D721Med (cell line): ENCODE measurements at places on chromosomes 5 and 9.

GRCh38 chr9:37407468-37407867, 15.0 kb upstream of the GRHPR start:
- DNase-seq = no peak

DNA sequence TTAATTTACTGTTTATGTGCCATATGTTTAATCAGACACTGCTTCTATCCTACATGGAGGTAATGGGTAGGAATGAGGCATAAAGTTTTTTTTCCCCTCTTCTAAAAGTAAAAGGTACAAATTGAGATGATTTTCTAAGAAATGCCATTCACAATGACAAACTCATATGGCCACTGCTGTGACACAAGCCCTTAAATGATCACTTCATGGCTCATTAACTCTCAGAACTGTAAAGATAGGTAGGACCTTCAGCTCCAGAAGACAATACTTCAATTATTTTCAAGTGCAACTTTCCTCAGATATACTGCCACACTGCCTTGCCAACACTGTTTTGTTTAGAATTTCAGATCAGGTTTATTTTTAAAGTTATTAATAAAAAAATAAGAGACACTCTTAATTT, 362.9 kb upstream of the ZNF608 start:
- DNase-seq = no peak

- DNase-seq = no peak
Measured at GRCh38 chr5:122126177-122126755, 3.1 kb upstream of the ZNF474 start.

DNA sequence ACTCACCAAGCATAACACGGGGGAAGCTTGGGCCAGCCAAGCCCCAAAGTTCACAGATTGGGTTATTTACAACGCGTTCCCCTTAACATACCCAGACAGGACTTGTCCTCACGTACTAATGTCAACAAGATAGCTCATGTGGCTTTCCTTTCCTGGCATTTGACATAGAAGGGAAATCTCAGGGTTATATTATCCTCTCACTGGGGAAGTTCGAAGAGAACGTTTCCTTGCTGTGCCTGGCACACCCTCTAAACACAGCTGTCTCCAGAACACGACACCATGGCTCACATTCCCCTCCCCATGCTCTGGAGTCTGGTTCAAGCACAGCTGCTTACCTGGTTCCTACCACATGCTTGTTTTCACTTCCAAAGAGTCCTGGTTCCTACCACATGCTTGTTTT, 46.8 kb upstream of the OTULINL start:
- DNase-seq = no peak

DNA sequence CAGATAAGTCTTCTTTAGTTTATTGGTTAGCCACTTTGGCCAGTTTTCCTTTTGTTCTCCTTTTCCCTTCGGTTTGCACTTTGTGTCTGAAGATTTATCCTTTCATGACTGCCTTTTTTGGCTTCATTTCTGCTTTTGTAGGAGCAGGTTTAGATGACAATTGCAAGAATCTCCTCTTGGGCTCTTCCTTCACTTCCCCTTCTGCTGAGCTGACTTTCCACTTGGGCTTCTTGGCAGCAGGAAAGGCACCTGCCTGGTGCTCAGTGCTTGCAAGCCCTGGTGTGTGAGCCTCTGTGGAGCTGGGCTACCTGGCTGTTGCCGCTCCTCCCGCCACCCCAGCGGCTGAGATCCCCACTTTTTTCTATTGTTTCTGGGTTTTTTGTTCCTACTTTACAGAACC, 7.3 kb downstream of the CCDC112 start:
- no peak for DNase-seq

- DNase-seq = no peak
Measured at GRCh38 chr5:14479143-14479696, 102.4 kb upstream of the OTULINL start.

DNA sequence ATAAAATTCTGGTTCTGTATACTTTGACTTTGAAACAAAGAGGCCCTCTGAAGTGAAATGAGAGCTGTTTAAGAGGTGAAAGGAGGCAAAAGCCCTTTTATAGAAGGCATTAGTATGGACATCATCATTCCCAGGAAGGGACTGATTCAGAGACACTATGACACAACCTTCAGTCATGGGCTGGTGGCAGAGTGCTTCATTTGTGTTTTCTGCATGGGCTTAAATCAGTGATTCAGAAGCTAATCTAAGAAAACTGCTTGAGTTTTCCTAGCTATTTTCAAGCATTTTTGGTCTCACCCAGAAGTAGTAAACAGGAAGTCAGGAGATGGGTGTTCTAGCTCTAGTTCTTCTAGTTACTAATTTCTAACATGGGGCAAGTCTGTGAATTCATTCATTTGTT, 288.9 kb downstream of the TRPM3 start:
- DNase-seq = no peak

DNA sequence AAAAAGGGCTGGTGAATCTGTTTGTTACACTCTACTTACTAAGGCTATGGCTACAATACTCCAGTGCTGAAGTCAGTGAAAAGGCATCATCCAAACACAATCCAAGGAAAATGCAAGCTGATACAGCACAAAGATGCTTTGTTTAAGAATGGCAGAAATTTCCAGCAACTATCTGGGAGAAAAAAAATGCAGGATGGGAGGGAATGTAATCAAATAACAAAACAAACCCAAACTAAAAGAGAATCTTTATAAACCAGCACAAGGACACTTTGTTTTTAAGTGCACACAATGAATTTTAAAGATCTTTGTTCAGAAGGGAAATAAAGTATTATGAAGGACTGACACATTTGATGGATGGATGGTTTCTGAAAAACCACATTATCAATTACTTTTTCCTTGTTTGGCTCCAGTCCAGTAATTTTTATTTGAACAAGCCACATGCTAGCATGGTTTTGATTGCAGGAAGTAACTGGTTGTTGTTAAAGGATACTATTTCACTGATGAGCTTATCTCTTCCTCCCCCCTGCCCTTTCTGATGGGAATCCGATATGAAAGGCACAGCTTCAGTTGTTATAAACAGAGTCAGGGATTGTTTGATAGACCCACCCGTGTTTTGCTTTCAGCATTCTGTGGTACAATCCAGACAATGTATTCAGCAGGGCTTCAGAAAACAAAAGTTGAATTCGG, 12.1 kb upstream of the TLE4 start:
- no peak for DNase-seq

- no peak for DNase-seq
Measured at GRCh38 chr5:89377767-89378455, 494.9 kb upstream of the MEF2C start.

DNA sequence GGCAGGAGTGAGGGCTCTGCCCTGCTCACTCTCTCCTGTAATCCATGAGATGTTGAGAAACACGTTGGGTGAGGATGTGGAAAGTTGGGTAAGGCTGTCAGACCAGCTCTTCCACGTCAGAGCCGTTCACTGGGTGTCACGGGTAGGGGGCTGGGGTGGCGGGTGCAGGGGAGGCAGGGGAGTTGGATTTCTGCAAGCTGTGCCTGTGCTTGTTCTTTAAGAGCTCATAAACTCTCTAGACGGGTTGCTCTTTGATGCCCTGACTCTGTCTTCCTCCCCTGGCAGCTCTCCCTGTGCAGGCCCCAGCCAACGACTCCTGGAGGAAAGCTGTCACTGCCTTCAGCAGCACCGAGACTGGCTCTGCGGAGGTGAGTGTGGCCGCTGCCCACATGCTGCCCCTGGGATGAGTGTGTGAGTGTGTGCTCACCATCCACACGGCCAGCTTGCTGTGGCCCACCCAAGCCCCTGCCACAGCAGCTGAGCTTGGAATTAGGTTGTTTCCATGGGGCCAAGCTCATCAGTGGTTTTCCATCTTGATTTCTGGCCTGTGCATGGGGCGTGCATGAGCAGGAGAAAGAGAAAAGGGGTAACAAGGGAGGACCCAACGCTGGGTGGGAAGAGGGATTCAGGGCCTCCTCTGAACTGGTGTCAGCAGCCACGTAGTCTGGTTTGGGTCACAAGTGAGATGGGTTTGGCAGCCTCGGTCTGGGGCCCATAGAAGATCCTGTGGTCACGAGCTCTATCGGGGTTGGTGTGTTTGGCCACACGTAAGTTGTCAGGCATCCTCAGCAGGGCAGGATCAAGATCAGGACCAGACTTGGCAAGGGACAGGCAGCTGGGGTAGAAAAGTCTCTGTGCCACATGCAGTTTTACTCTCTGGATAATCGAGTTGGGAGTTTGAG, 21.0 kb upstream of the POMT1 start:
- no peak for DNase-seq

- no peak for DNase-seq
Measured at GRCh38 chr9:132908635-132909034, 29.9 kb downstream of the SPACA9 start.

GRCh38 chr5:156186760-156187159, 140.2 kb upstream of the SGCD start:
- DNase-seq = no peak

DNA sequence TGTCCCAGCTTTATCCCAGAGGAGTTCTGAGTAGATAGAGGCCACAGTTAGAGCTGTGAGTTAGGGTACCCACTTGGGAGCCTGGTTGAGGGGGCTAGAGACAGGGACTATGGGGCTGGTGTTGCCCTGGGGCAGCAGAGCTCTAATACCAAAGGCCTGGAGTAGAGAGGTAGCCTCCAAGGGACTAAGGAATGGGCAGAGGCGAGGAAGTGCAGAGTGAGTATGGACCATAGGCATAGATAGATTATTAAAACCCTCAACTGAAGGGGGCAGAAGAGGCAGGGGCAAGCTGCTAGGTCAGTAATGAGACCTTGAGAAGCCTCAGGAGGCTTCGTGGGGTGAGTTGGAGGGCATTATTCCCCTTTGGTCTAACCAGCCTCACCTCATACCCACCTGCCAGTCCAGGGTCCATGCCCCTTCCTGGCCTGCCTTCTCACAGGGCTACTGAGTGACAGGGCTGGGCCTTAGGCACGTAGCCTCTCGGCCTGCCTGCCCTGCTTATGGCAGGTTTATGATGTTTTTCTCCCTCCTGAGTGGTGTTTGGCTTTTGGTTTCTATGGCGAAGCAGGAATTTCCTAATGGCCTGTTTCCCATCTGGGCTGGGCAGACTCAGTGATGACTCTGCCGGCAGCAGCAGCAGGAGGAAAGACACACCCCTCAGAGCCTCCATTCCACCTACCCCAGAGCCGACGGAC, 8.0 kb downstream of the PDLIM4 start:
- no peak for DNase-seq

GRCh38 chr5:78360924-78361630, 660 bp downstream of the SCAMP1 start:
- DNase-seq = no peak

DNA sequence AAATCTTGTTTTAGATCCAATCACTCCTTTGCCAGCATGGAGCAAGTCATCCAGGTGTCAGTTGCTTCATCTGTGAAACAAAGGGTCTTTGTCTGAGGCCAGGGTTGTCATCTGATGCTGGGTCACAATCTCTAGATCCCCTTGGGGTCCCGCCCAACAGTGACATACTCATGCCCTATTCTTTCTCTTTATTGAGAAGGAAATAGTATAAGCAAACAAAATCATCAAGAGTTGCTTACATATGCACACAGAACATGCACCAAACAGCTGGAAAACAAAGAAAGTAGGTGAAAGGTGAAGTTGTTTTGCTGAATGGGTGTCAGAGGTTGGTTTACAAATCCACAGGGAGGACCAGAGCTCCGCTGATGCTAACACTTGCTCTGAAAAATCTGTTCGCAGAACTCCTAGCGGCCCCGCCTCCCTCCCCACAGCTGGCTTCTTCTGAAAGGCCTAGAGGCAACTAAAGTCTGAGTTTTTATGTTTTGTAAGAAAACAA, 106.1 kb upstream of the SLC44A1 start:
- DNase-seq = no peak
